SW 1271 (cell line): ENCODE measurements at places on chromosomes 4 and X.
A peak's percentile ranks its signal among the peaks of the same experiment; 100 is the strongest.

DNA sequence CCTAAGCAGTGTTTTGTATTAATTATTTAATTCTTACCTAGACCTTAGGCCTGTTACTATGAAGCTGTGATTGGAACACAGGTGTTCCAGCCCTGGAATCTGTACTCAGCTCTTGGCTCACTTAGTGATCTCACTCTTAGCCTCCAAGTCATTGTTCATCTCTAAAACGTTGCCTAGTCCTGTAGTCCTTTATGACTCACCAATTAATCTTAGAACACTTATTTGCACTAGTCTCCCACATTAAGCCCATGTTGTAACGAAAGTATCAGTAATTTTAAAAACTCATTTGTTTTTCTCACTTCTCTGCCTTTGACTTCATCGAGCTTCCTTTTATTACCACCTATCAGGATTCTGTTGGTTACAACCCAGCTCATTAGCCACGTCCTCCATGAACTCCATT, 1224.7 kb upstream of the TENM3 start:
- DNase-seq = no peak

- DNase-seq = no peak
Observed at GRCh38 chr4:47551682-47552081, 66.6 kb downstream of the ATP10D start.

GRCh38 chr4:2799224-2799911, 6.5 kb downstream of the SH3BP2 start:
- no peak for DNase-seq

DNA sequence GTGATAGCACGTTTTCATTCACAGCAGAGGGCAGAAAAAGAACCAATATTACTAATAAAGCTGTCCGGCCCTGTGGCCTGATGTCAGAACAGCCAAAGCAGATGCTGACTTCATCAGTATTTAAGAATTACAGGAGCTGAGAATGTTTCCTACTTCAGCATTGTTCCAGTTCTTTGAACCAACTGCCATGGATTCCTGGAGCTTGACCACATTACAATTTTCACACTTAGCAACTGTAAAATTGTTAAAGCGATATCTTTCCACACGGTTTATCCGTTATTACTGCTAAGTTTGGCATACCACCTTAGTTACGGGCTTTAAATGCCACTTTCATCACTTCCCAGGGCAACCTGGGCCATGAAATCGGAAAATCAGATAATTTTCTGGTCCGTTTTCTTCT, 118.2 kb downstream of the EPHA5 start:
- no peak for DNase-seq

GRCh38 chr4:1554876-1555265, 129.2 kb downstream of the FAM53A start:
- no peak for DNase-seq

GRCh38 chrX:128884430-128884829, 638.9 kb downstream of the SMARCA1 start:
- no peak for DNase-seq

GRCh38 chrX:153416781-153417450, 5.6 kb downstream of the ZFP92 start:
- DNase-seq = no peak

GRCh38 chr4:1993169-1993516, 15.6 kb downstream of the NELFA start:
- DNase-seq = no peak

- no peak for DNase-seq
Observed at GRCh38 chr4:101252721-101253120, 94.6 kb downstream of the PPP3CA start.

DNA sequence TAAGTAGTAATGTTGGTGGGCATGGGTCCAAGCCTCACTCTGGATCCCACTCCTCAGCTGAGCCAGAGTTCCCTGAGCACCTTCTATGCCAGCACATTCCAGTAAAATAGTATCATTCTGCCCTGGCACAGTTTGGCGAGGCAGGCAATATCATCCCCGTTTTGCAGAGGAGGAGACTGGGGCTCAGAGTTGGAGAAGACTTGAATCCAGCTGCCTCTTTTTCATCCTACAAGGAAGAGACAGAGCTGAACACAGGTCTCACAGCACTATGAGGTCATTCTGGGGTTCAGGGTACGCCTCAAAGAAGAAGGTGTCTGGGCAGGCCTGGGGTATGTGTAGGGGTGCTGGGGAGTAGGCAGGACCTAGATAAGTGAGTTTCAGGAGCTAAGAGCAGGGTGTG, 103.9 kb upstream of the STX18 start:
- no peak for DNase-seq

DNA sequence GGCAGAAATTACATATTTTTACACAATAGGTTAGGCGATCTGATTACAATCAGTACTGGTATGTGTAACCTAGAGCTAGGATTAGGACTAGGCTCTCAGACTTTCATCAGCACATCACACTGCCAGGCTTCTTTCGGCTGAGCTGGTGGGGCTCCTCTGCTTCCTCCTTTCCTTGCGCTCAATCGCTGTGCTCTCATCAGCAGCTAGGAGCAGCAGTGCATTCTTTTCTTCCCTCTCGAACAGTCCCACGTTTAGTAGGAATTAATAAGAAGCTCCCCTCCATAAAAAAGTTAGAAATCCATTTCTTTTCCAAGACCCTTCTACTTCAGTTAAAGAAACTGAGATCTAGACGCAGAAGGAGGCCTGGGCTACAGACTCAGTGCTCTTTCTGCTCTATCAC, 350.4 kb downstream of the SPRY1 start:
- DNase-seq = no peak

GRCh38 chr4:7691982-7692381, 247.7 kb downstream of the AFAP1 start:
- no peak for DNase-seq

DNA sequence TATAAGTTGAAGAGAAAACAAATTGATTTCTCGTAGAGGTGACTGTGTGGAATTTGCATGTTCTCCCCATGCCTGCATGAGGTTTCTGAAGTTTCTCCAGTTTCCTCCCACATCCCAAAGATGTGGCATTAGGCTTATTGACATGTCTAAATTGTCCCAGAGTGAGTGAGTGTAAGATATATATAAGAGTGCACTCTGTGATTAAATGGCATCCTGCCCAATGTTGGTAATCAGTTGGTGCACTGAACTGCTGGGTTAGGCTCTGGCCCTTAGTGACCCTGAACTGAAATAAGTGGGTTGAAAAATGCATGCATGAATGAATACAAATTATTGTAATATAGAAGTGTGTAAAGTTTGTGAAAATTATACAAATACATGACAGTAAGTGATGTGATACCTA, 1106.5 kb downstream of the TECRL start:
- DNase-seq = no peak

DNA sequence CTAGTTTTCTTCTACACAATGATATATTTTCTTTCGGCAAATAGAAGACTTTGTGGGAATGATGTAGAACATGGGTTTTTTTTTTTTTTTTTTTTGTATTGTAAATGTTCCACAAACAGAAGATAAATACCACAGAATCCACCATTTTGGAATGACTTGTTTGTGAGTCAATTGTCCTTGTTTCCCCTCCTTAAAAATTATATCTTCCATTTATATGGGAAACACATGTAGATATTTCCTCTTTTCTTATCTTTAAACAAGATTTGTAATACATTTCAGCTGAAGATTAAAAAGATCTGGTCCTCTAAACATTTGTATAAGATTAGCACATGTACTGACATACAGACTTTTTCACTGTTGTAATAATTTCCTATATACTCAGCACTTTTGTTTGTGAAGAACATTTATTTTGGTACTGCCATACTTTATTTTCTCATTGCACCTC, 304.6 kb downstream of the SPRY1 start:
- DNase-seq = no peak

DNA sequence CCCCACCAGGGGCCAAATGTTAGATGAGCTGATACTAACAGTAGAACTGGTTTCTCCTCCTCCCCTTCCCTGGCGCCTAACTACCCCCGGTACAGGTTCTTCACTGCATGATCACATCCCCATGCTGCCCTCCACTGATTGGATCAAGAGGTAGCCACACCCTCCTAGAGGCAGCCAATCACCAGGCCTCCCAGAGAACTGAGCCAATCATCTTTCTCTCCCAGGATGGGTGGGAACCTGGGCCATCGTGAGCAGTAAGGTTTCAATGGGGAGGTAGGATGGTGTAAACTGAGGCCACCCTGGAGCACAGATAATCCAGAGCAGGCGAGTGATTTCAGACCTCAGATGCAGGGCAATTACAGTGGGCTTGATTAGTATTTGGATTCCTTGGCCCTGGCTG, 64.2 kb downstream of the PPP2R2C start:
- DNase-seq = no peak

- no peak for DNase-seq
Observed at GRCh38 chr4:58564695-58565475, 1454.7 kb upstream of the IGFBP7 start.

DNA sequence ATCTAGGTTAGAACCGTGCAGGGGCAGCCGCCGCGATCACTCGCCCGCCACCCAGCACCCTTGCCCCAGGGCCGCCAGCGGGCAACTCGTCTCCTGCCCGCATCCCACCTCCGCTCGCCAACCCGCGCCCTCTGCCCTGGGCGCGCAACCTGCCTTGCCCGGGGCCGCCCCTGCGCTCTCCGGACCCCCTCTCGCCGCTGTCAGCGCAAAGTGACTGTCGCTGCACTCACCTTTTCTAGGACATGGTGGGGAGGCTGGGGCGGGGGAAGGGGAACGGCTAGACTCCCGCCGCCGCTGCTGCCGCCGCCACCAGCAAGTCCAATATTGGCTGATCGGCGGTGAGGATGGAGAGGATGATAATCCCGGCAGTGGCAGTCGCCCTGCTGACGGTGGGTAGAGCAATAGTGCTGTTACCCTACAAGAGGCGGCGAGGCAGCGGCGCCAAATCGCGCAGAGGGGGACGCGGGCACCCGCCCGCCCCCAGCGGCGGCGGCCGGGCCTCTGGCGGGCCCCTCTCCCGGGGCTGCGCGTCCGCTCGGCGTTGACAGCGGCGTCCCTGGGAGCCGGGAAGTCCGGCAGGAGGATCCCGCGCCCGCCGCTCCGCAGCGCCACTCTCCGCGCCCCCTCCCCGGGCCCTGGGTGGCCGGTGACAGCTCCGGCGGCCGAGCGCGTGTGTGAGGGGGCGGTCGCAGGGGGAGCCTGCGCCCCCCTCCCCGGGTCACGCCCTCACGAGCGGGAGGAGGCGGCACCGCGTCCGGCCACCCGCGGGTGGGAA, 2.3 kb upstream of the NR3C2 start:
- DNase-seq = no peak

DNA sequence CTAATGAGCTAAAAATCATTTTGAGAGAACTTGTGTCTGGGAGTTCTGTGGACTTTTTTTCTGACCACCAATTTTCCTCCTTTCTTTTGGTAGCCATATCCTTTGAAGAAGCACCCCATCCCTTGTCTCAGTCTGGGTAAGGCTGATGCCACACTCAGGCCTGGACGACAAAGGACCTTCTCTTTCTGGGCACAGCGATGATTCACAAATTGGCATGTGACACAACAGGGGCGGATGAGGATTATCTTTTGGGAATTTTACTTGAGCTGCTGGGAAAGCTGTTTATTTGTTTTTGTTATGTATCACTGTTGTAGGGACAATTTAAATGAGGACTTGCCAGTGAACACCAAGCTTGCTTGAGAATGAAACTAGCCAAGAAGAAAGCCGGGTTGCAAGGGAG, 233.4 kb upstream of the HAND2 start:
- no peak for DNase-seq

DNA sequence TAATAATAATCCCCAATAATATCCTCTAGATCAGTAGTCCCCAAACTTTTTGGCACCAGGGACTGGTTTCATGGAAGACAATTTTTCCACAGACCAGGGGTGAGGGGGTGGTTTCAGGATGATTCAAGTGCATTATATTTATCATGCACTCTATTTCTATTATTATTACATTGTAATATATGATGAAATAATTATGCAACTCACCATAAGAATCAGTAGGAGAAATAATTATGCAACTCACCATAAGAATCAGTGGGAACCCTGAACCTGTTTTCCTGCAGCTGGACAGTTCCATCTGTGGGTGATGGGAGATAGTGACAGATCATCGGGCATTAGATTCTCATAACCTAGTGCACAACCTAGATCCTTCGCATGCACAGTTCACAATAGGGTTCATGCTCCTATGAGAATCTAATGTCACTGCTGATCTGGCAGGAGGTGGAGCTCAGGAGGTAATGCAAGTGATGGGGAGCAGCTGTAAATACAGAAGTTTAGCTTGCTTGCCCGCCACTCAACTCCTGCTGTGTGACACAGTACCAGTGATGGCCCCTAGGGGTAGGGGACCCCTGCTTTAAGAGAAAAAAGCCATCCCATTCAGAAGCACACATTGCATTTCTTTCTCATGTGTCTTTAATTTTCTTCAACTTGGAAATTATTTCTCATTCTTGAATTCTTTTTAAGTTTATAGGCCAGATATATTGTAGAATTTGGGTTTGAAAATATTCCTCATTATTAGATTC, 16.0 kb upstream of the SH3RF1 start:
- DNase-seq = no peak

GRCh38 chrX:13658602-13659001, 5.7 kb downstream of the TCEANC start:
- DNase-seq = no peak

GRCh38 chr4:76194325-76194724, 19.3 kb downstream of the SCARB2 start:
- DNase-seq = peak; percentile 24

GRCh38 chr4:133355633-133356032, 206.5 kb downstream of the PCDH10 start:
- no peak for DNase-seq

GRCh38 chr4:95590615-95591014, 41.8 kb upstream of the UNC5C start:
- no peak for DNase-seq

DNA sequence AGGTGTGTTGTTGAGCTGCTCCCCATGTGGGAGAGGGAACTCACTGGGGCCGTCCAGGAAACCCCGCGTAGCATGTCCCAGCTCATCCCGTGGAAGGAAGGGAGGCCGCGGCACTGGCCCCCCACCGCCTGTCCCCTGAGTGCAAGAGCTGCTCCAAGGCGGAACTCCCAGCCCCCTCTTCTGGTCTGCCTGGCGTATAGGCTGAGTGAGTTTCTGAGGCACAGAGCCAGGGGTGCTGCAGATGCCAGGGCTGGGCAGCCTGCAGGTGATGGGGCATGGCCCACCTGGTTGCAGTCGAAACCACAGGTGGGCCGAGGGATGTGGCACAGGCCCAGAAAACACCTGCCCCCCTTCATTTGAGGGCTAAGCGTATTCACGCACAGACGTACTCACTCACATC, 49.6 kb downstream of the ABLIM2 start:
- no peak for DNase-seq
